Lower lobe of right lung (tissue), 2 donors: ENCODE measurements at places on chromosomes 6 and 20. TPM values are rescaled to one million over a fixed set of nuclear protein-coding genes. Genes with fewer than 3 reads are reported as not detected.

CASP8AP2 gene
- total RNA-seq = 18.3 TPM

DNA sequence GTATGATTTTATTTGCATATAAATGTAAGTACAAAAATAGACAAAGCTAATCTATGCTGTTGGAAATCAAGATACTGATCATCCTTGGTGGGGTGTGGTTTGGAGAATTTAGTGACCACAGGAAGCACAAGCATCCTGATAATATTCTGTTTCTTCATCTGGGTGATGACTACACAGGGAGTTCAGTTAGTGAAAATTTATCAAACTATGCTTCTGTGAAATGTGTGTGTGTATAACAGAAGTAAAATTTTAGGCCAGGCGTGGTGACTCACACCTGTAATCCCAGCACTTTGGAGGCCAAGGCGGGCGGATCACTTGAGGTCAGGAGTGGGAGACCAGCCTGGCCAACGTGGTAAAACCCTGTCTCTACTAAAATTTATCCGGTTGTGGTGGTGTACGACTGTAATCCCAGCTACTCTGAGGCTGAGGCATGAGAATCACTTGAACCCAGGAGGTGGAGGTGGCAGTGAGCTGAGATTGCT, 20.6 kb downstream of the ENPP3 start:
- no peak for DNase-seq

GRCh38 chr6:35541836-35542235, 29.1 kb upstream of the TULP1 start:
- DNase-seq = no peak

DNA sequence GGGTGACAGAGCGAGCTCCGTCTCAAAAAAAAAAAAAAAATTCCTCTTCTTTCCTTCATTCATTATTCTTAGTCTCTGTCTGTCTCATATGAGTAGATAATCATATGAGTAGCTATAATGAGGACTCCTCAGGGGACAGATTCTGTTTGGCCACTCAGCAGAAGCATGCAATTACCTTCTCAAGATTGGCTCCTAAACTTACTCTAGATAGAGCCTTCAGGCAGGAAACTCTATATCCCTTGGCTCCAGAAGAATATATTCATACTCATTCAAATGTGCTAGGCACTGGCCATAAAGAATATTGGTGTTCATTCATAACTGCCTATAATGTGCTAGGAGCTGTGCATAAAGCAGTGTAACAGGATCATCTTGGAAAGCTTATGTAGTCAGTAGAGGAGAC, 2.2 kb upstream of the ACAT2 start:
- DNase-seq = no peak

- no peak for DNase-seq
Observed at GRCh38 chr6:36371211-36371610, 16.3 kb downstream of the ETV7 start.

CRIP3 gene
- 0.95 TPM for total RNA-seq

DNA sequence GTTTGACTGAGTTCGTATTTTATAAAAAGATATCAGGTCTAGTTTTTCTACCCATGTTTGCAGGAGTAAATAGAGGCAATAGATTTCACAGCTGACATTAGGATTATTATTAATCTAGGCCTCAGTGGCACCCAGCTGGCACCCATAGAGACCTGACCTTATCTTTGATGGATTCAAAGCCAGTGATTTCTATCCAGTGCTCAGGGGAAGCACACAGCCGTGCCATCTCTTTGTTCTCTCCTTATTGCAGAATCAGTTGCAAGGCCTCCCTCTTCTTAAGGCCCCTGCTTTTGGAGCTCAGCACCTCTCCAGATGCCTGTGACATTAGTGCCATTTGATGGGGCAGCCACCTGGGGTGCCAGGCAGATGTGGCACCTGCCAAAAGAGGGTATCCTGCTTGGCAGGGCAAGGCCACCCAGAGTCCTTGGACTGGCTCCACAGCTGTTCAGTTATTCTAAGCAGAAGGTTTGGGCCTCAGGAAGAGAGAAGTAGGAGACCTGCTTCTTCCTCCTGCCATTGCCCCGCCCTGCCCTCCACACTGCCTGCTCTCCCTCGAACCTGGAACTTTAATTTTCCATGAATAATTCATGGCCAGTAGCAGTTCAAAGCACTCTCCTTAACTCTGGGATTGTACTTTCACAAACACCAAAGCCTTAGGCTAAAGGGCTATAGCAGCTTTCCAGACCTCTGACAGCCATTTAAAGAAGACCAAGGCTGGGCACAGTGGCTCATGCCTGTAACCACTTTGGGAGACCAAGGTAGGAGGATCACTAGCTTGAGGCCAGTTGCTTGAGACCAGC, 206.3 kb downstream of the ZDHHC14 start:
- DNase-seq = no peak

TPBG gene
- total RNA-seq = 10.8 TPM

GRCh38 chr6:142013287-142013686, 119.4 kb upstream of the GJE1 start:
- no peak for DNase-seq

- no peak for DNase-seq
Observed at GRCh38 chr6:52545406-52546119, 31.3 kb downstream of the TRAM2 start.

DNA sequence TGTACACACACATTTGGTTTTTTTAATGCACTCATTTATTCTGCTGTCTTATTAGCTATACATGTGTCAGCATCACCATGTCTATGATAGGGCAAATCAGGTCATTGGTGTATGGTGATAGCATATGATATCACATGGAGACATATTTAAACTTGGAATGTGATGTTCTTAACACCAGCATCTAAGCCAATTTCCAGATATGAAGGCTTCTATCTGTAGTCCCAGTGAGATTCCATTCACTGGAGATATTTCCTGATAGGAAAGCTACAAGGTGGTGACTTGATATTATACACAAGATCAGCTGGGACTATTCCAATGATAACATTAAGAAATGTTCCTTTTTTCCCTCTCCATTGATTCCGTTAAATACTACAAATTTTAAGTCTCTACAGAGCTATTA, 89.3 kb downstream of the TASP1 start:
- DNase-seq = no peak

PSORS1C2 gene
- not detected for total RNA-seq

SIGLEC1 gene
- 114 TPM for total RNA-seq

KCNK15 gene
- total RNA-seq = 0.89 TPM

DNA sequence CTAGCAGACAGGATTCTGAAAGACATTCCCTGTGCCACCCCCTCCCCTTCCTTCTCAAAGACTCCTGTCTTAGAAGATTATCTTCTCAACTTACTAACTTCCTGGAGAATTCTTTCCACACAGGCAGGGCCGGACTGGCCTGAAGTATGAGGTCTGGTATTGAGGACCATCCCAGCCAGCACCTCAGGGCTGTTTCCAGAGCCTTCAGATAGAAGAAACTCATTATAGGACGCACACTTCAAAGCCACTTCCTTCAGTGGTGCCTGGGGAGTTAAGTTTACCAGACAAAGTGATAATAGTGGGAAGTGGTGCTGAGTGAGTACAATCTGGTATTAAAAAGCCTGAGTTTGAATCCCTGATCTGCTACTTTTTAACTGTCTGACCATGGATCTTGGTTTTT, 15.6 kb downstream of the KCNS1 start:
- no peak for DNase-seq

DNA sequence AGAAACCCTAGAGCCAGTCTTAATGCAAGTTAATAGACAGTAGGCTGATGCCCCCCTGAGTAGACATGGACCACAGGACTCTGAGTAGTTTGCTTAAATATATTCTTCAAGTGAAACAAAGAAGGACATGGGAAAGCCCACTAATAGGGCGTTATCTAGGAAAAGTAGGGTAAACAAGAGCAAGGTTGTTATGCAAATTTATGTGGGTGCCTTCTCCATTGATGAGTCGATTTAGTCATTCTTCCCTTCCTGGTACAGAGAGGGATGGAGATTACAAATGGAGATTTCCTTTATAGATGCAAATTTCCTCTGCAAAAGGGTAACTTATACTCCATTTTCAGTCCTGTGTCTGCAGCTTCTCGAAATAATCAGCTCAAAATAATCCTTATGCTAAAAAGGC, 262.0 kb downstream of the CD83 start:
- DNase-seq = no peak

GRCh38 chr6:50076431-50076830, 26.7 kb upstream of the DEFB112 start:
- no peak for DNase-seq

ADGRB3 gene
- total RNA-seq = 2.3 TPM

B3GALT4 gene
- 19.6 TPM for total RNA-seq

- no peak for DNase-seq
Observed at GRCh38 chr20:47818466-47818865, 33.2 kb upstream of the SULF2 start.

DNA sequence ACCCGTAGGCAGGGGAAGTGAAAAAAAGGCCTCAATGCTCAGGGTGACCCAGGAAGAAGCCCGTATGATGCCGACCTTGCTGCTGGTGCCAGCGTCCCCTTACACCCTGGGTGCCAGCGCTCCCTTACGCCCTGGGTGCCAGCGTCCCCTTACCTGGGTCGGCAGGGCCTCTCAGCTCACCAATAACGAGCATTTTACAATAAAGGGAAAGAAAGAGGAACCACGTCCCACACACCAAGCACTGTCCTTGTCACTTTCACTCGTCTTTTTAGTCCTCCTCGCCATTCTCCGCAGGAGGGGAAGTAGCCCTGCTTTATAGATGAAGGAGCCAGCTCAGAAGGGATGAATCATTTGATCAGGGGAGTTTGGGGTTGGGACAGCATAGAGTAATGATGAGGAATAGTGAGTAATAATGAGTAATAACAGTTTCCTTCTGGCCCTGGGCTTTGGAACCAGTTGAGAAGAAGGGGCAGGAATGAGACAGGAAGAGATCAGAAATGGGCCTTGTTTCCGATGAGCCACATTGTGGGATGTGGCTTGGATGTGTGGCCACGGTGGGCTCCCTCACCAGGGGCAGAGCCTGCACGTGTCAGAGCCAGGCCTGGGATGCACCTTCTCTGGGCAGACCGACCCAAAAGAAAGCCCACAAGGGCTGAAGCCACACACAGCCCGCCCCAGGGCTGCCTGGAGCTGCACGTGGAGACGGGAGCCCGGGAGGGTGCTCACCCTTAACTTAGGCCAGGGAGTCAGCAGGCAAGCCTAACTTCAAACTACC, 75.7 kb downstream of the SYNJ2 start:
- DNase-seq = no peak

GRCh38 chr6:81075974-81076373, 676.5 kb downstream of the TENT5A start:
- no peak for DNase-seq

DPPA5 gene
- total RNA-seq = not detected

DNA sequence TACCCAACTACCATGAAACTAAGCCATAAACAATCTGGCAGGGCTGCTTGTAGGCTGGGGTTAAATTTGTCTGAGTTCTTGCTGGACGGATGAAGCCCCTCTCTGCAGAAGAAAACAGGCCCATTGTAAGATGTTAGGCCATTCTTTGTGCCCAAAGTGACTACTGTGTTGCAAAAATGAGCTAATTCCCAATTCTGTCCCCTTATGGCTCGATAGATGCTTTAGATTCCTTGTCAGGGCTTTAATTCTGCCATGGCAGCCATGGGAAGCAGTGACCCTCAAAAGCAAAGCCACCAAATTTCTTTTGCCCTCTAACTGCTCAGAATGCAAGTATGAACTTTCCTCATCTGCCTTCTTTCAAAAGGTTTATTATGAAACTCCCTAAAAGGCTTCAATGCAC, 45.2 kb downstream of the LAMA4 start:
- DNase-seq = no peak

DNA sequence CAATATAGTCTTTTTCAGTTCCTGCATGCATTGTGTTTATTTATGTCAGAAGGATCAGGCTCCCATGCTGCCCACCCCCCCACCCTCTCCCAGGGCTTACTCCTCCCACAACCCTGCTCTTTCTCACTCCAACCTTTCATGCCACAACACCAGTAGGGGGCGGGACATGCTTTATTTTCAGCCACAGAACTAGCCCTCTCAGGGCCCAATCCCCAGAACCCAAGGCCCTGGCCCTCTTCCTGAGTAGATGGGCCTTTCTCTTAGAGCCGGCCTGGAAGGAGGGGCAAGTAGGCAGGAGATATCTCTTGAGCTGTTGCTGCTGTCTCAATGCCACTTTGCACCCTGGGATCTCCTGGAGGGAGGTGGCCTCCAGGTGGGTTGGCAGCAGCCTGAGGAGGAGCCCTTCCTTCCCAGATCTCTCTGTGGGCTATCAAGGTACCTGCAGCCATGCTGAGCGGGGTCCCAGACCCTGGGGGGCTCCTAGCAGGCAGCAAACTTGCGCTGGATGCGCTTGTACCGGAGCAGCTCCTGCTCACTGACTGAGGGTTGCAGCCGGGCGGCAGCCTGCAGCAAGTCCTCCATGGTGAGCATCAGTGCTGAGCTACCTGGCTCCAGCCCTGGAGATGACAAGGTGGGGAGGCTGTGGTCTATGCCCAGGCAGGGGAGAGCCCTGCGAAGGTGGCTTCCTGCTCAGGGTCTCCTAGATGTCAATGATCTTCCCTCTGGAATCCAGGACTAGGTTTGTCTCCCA, 3.5 kb downstream of the GNMT start:
- no peak for DNase-seq

DNA sequence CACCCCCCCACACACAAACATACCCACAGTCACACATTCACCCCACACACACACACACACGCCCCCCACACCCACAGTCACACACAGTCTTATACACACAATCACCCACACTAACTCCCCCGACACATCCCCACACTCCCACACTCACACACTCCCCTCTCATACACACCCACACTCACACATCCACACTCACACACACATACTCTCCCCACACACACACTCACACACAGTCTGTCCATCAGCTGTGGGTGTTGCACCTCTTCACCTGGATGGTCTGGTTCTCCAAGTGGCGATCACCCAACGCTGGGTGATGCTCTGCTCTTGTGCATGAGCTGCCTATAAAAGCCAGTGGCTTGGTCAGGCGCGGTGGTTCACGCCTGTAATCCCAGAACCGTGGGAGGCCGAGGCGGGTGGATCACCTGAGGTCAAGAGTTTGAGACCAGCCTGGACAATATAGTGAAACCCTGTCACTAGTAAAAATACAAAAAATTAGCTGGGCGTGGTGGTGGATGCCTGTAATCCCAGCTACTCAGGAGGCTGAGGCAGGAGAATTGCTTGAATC, 158.9 kb downstream of the SMOC2 start:
- DNase-seq = no peak
